Omental fat pad (tissue), 4 donors: ENCODE measurements at places on chromosomes 1 and 21.

DNA sequence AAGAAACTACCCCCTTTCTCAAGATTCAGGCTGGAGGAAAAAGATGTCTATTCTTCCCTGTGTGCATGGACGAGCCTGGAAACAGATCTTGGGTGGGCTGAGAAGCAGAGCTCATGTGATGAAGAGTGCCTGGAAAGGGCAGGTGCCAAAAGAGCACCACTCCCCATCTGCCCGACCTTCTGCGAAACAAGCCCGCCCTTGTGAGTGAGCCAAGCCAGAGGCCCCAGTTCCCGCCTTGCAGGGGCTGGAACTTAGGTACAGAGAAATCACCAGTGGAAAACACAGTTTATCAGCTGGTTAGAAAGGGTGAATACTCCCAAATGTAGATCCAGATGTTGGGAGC lies 26.7 kb upstream of the A3GALT2 start:
- DNase-seq: no peak

DNA sequence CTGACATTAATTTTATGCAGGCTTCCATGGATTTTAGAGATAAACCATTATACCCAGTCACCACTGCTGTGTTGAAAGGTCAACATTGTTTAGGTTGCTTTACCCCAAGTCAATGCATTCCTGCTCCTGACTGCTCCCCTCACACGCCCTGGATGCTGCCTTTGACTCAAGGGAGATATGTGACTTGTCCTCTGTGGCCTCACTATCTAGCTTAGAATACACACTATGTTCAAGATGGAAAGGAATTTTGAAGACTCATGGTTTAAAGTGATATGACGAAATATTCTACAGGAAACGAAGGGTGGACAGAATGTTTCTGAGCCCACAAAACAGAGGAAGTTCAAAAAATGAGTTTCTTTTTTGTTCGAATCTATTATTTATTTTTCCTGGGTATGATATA lies 170.4 kb upstream of the NR5A2 start:
- no peak for DNase-seq

- no peak for DNase-seq
These were observed 4.3 kb upstream of the CSF1 start for GRCh38 chr1:109906160-109906838.

DNA sequence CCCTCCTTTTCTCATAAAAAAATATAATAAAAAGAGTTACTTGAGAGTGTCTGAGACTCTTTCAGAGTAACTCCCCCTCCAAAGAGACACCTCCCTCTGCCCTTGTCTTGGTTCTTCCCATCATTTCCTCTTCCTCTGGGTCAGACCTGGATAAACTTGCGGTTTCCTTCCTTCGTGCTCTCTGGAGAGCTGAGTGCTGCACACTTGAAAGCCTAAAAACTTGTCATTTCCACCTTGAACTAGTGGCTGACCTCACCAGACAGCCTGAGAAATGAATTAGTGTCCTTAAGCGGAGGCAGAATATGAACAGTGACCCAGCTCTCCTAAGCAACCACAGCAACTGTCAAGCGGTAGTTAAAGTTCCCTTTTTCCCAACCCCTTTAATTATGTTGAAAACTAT lies 88.4 kb upstream of the PROX1 start:
- DNase-seq: no peak

GRCh38 chr1:198246337-198246736 lies 89.5 kb downstream of the NEK7 start:
- no peak for DNase-seq

DNA sequence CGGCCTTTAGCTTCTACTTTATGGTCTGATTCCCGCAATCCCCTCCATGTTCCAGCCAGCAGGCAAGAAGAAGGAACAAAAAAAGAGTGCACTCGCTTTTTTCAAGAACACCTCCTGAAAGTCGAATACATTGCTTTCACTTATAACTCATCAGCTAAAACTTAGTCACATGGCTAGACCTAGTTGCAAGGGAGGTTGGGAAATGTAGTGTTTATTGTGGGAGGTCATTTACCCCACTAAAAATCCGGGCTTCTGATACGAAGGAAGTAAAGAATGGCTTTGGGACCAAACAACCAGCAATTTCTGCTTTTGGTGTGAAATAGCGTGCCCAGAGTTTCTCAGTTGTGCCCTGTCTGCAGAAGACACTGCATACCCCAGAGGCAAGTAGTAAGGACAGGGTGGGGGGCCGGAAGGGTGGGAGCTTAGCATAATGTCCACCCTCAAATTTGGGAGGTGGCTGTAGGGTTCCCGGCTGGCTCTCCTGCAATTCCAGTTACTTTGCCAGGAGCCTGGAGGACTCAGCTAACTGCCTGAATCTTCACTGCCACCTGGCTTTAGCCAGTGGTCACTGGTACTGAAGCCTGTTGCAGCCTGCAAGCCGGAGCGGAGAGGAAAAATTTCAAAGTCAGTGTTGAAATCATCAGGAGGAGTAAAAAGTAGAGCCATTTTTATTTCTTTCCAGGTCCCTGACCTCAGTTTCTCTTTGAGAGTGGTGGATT lies 57.7 kb upstream of the F3 start:
- DNase-seq: no peak

DNA sequence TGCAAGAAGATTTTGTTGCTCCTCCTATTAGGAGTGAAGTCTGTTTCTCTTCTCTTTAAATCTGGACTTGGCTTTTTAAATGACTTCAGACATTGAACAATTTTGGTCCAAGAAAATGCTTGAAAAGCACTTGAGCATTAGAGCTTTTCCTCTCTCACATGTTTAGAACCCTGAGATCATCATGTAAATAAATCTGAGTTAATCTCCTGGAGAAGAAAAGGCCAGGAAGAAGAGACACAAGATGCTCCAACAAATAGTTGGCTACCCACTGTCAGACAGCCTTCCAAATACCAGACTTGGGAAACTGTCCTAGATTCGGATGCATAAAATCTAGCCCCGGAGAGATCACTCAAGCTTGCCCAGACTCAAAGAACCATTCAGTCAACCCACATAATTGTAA lies 1353.1 kb upstream of the ADGRL4 start:
- DNase-seq: no peak
